ENCODE measurements at places on chromosomes 2 and 18.

GRCh38 chr2:14944562-14945346, 312.2 kb downstream of the LRATD1 start:
- no peak for DNase-seq

GRCh38 chr2:20675701-20676352, 8.9 kb downstream of the GDF7 start:
- no peak for DNase-seq

DNA sequence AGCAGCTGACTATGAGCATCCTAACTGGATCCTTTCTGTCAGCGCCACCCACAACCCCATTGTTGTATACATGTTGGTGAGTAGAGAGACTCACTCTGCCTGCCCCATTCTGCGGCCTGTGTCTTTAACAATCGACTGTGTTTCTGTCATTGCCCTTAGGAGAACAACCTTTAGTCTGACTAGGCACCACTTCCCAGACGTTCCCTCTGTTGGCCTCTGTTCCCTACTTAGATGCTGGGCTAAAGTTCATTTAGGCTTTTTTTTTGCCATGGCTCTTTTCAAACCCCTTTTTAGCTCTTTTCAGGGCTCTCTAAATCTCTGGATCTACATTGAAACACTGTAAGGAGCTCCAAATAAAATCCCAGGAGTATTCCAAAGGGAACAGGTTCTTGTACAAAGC, 20.5 kb upstream of the ACAA2 start:
- no peak for DNase-seq

DNA sequence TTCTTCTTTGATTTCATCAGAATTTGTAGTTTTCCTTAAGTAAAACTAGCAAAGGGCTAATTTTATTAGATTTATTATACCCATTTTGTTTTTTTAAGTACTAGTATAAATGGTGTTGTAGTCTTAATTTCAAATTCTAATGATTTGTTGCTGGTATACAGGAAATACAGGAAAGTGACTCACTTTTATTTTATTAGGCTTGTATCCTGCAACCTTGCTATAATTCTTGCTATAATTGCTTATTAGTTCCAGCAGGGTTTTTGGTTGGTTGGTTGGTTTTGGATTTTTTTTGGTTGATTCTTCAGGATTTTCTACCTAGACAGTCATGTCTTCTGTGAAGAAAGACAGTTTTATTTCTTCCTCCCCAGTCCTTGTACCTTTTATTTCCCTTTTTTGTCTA, 110.6 kb upstream of the IL1R2 start:
- DNase-seq: no peak

- no peak for DNase-seq
Observed at GRCh38 chr2:181846399-181847197, 44.9 kb upstream of the ITPRID2 start.

Measured in brain (organoid and tissue), 16 donors.